ENCODE measurements at places on chromosomes 13 and 19. TPM values are rescaled to one million over a fixed set of nuclear protein-coding genes. Genes with fewer than 3 reads are reported as not detected.

ONECUT3 gene
- not detected for total RNA-seq

LILRB1 gene
- not detected for total RNA-seq

PRRG2 gene
- total RNA-seq = 13.8 TPM

GPR12 gene
- total RNA-seq = 8.3 TPM

MATK gene
- 2.2 TPM for total RNA-seq

LILRA5 gene
- total RNA-seq = not detected

PTGER1 gene
- not detected for total RNA-seq

RNF17 gene
- total RNA-seq = not detected

MYPOP gene
- 8.7 TPM for total RNA-seq

GRCh38 chr13:99922631-99923404 lies 48.7 kb downstream of the ZIC5 start:
- DNase-seq = no peak

- no peak for DNase-seq
Observed at GRCh38 chr13:97259798-97260714, 37.9 kb downstream of the MBNL2 start.

- peak; percentile 75 for DNase-seq
Observed at GRCh38 chr19:49017666-49018351, 918 bp upstream of the LHB start.

DNA sequence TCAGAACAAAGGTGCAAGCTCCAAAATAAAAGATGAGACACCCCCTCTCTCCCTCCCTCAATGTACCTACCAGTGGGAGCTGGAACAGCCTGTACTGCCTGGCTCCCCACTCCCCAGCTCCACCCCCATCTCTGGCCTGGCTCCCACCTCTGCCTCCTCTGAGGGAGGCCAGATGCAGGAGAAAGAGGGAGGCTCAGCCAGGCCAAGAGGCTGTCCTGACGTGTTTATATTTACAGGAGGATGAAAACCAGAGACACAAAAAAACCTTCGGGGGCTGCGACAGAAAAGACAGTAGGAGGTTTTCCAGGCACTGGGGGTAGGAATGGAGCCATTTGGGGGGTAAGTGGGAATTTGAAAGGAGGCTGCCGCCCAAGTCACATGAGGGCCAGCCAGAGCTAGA lies 19.7 kb downstream of the ARHGEF18 start:
- DNase-seq = no peak

- DNase-seq = no peak
Observed at GRCh38 chr13:20402881-20403280, 122.8 kb downstream of the CRYL1 start.

DNA sequence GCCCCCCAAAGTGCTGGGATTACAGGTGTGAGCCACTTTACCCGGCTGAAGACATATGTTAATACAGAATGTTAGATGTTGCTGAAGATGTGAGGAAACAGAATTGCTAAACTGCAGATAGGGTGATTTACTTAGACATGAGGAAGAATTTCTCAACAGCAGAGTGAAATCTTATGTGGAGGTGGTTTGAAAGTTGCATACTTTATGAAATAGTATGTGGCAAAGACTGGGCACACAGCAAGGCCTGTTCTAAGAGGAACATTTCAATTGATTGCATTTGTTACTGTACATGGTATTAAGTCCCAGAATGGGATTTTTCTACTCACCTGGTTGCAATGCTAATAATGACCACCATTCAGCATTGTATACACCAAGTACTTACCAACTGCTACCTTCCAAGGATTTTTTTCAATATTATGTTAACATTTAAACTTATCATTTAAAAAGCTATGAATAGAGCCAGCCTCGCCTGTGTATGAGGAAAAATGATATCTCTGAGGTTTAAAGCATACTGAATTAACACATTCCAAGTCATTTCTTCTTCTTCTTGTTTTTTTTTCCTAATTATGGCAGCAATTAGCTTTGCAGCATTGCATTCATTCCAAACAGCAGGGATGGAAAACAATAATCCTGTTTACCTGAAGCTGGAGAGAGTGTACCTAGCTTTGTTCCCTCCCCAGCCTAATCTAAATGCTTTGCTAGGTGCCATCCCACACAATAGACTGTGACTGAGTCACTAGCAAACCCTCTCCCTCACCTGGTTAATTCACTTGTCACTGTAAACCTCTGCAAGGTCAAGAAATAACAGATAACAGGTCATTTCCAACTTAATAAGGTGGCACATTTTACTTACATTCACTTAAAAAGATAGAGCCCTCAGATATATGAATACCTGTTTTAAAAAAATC lies 19.4 kb upstream of the KLF5 start:
- DNase-seq = no peak

- DNase-seq = peak; percentile 96
Observed at GRCh38 chr19:16897029-16897855, 8.4 kb downstream of the F2RL3 start.

DNA sequence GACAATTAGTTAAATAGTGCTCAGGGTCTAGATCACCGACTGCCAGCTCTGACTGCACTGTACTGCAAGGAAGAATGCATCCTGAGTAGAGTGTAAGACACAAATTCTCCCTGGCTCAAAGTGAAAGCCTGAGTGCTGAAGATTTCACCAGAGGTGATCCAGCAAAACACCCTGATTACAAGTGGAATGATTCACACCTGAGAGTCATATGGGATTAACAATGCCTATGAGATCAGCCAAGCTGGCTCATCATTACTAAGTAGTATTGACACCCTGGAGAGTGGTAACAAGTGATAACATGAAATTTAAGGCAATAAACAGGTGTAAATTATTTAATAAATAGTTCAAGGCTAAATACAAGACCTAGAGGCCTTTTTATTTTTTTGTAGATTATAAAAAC lies 403.8 kb upstream of the PRR20A start:
- DNase-seq = no peak

- DNase-seq = no peak
Observed at GRCh38 chr19:16548956-16549355, 6.7 kb upstream of the CHERP start.

GRCh38 chr19:23905771-23906170 lies 8.9 kb upstream of the ZNF726 start:
- no peak for DNase-seq

DNA sequence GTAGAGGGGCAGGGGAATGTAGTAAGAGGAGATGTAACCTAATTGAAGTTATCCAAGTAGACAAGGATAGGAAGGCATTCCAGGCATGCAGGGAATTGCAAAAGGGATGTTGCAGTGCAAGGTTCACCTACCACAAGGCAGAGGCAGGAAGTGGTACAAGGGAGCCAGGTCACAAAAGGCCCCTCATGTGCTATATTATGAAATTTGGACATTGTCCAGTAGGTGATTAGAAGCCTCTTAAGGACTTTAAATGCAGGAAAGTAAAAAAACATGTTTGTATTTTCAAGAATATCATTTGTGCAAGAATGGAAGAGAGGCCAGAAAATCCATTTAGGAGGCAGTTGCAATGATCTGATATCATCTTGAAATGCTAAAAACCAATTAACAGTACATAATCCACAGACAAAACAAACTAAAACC lies 111.4 kb downstream of the FRY start:
- DNase-seq = no peak

DNA sequence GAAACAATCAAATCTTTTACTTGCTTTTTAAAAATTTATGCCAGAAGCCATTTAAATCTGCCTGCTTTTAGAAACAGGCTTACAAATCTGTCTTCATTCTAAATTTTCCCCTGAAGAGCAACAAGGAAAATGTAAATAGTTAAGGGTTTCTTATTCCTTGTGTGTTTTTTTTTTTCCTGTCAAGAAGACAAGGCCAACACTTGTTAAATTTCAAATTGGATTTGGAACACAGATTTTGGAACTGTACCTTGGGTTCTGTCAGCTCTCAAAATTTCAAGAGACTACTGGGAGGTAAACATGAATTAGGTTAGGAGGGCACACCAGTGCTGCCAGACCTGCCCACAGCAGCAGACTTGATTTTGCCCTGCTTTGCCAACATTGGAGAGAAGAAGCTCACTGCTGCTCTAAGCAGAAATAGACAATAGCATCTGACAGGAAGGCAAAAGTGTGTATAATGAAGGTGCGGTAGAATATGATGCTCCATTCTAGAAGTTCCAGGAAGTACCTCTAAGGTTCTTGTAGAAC lies 121.7 kb downstream of the NHLRC3 start:
- DNase-seq = no peak

GRCh38 chr13:43346427-43346826 lies 323.0 kb downstream of the DNAJC15 start:
- DNase-seq = no peak

DNA sequence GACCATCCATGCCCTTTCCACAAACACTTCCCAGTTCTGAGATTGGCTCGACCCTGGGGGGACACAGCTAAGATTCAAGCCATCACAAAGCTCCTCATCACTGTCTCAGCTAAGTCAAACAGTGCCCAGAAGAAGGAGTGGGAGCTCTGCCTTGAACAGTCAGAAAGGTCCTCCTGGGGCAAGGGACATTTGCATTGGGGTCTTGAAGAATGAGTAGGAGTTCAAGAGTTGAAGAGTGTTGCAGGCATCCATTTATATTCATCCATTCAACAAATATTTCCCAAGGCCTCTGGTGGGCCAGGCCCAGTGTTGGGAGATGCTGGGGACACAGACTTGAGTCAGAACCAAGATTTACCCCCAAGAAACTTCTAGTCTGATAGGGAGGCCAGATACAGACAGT lies 6.5 kb downstream of the IGLON5 start:
- no peak for DNase-seq

GRCh38 chr19:17579661-17580244 lies 24.3 kb downstream of the COLGALT1 start:
- no peak for DNase-seq

DNA sequence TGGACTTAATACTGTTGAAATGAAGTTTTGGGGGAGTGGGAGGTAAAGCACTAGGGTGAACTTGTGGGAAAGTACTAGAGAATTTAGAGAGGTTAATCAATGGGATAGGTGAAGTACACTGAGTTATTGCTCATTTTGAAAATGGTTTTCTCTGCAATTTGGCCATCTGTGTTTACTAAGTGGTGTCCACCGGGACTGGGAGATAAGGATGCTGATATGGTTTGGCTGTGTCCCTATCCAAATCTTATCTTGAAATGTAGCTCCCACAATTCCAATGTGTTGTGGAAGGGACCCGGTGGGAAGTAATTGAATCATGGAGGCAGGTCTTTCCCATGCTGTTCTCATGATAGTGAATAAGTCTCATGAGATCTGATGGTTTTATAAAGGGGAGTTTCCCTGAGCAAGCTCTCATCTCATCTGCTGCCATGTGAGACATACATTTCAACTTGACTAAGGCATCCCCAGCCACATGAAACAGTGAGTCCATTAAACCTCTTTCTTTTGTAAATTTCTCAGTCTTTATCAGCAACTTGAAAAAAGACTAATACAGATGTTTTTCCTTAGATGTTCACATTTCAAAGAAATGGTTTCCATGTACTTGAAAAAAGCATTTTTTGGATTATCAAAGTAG lies 1569.4 kb upstream of the PRR20A start:
- no peak for DNase-seq

DNA sequence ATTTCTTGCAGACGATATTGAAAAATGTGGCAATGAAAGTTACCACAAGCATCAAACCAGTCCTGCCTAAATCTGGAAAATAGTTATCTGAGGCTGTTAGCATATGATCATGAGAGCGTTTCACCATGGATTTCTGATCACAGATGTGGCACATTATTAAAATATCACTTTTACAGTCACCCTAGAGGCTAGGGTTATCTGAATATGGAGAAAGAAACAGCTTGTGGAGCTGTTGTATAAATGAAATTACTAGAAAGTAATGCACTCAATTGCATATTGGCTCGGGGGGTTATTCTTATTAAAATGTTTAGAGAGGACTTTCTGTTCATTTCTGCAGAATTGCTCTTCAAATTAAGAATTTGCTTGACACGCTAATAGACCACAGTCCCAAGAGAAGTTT lies 35.6 kb downstream of the ALOX5AP start:
- DNase-seq = no peak

GRCh38 chr19:40221858-40222619 lies 3.9 kb upstream of the TTC9B start:
- peak; percentile 92 for DNase-seq

DNA sequence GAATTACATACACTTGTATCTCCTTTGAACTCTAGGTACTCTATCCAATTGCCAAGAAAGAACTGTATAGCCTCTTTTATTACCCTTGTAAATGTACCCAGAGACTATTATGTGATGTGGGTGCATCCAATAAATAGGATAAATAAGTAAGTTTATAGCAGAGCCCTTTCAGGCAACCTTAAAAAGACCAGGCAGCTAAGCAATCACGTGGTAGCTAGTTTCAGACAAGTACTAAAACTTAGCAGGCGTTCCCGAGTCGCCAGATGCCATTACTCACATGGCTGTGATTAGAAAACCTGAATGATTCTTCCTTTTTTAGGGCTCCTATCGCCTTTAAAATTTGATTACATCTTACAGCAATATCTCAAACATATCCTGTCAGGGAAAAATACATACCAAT lies 1303.0 kb downstream of the EFNB2 start:
- no peak for DNase-seq

DNA sequence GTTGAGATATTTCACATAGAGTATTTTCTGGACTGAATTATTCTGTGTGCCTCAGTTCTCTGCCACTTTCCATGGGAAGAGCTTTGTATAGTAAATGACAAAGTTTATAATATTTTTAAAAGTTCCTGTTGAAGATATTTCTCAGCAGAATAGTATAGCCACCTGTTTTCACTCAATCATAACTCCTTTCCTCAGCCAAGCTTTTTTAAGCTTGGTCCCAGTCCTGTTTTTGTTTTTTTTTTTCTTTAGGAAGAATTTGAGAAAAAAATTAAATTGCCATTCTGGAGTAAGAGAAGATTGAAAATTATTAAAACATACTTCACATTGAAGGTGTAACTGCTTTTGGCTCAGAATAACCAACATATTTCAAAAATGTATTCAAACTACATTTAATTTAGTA lies 55.5 kb downstream of the ENOX1 start:
- DNase-seq = no peak

DNA sequence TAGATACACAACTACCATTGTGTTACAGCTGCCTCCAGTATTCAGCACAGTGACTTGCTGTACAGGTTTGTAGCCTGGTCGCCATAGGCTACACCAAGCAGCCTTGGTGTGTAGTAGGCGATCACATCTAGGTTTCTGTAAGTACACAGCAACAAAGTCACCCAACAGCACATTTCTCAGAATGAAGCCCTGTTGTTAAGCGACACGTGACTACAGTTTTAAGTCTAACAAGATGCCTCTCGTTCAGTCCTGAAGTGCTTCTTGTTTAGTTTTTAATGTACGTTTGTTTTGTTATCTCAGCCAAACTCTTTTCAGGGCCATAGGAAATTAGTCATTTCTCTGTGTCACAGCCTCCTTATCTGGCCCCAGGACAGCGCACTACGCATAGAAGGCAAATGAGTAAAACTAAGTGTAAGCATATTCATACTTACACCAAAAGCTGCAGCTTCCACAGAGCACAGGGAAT lies 50.0 kb upstream of the GPR183 start:
- no peak for DNase-seq

DNA sequence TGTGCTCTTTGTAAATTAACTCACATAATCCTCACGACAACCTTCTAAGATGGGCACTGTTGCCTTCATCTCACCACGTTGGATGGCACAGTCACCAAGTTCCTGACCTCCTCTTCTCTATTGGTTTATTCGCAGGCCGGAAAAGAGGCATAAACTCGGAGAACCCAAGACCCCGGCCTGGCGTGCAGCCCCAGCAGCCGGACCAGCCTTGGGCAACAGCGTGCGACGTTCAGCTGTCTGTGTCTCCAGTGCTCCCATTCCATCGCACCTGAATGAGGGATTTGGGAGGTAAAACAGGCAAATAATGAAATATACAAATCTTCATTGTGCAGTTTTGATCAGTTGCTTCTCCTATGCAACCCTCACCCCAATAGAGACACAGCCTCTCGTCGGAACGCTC lies 34.5 kb upstream of the GAS6 start:
- DNase-seq = no peak

Measured in suprapubic skin (tissue), 4 donors.